ENCODE measurements at places on chromosomes 7 and 10. TPM values are rescaled to one million over a fixed set of nuclear protein-coding genes. Genes with fewer than 3 reads are reported as not detected.

The FGFR2 gene
- 1.9 TPM for total RNA-seq

The CARD11 gene
- 4.5 TPM for total RNA-seq

The FOXI2 gene
- not detected for total RNA-seq

The AGR3 gene
- total RNA-seq: not detected

The EFCAB10 gene
- not detected for total RNA-seq

The ADIRF gene
- total RNA-seq: not detected

The ZNF804B gene
- not detected for total RNA-seq

The ADRB1 gene
- total RNA-seq: not detected

The PNLIP gene
- not detected for total RNA-seq

The CCDC7 gene
- 1.8 TPM for total RNA-seq

The SSC4D gene
- 2.5 TPM for total RNA-seq

The CDH23 gene
- total RNA-seq: 0.21 TPM

The TMUB1 gene
- 61.3 TPM for total RNA-seq

The TYW1B gene
- total RNA-seq: 1.9 TPM

The OPN4 gene
- total RNA-seq: not detected

The HOXA13 gene
- total RNA-seq: 0.86 TPM

The SUGCT gene
- total RNA-seq: 11.8 TPM

The CDC14C gene
- not detected for total RNA-seq

The SH3PXD2A gene
- 3.4 TPM for total RNA-seq

The AKR1B1 gene
- 111 TPM for total RNA-seq

The CALD1 gene
- 285 TPM for total RNA-seq

Measured in Daoy (cell line).